ENCODE measurements at places on chromosomes 5 and 9.

DNA sequence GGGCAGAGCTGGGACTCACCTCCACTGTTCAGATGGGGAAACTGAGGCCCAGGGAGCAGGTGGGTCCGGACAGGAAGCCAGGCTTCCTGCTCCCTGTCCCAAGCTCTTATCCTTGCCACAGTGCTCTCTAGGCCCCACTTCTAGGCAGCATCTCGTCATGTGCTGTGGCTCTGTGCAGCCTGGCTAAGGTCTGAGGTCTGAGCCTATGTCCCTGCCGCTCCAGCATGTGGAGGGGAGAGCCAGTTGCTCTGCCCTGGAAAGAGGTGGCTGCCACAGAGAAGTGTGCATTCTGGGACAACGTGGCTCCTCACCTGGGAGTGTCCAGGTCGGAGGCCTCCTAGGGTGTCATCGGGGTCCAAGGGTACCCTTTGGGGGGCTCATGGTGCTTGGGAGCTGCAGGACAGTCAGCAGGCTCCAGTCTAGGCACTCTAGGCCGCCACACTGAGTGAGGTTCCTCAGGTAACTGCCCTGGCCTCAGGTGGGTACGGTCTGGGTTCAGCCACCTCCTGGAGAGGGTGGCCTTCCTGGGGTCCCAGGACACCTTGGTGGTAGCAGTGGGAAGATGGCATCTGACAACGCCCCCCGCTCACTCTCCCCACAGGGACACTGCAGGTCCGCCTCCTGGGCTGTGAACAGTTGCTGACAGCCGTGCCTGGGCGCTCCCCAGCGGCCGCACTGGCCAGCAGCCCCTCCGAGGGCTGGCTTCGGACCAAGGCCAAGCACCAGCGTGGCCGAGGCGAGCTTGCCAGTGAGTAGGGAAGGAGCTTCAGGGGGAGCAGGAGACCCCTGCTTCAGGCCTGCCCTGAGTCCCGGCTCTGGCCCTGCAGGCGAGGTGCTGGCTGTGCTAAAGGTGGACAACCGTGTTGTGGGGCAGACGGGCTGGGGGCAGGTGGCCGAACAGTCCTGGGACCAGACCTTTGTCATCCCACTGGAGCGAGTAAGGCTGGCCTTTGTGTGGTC, 10.4 kb downstream of the PKN3 start:
- peak; percentile 1 for DNase-seq

GRCh38 chr9:126391713-126392661, 65.4 kb downstream of the MVB12B start:
- DNase-seq = no peak

- peak; percentile 7 for DNase-seq
These were observed 297.1 kb downstream of the KCTD16 start for GRCh38 chr5:144467792-144468191.

DNA sequence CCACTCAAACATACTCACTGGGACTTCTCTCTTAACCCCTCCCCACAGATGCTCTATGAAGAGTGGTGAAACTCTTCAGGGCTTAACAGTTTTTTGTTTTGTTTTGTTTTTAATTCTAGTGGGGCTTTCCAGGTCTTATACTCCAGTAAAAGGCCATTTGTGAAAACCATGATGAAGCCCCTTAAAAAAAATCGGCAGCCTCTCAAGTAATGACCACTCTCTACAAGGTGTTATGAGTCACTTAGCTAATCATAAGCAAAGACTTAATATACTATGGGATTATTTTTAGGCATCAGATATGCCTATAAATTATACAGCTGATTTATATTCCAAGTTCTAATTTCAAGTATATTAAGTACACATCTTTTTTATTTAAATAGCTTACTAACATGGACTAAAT, 607.9 kb downstream of the RAB3C start:
- DNase-seq = no peak

GRCh38 chr9:27487927-27488326, 36.2 kb upstream of the IFNK start:
- DNase-seq = no peak

GRCh38 chr9:74025402-74025925, 471.7 kb upstream of the RORB start:
- no peak for DNase-seq

- no peak for DNase-seq
These were observed 21.4 kb downstream of the SPINK1 start for GRCh38 chr5:147809830-147810666.

DNA sequence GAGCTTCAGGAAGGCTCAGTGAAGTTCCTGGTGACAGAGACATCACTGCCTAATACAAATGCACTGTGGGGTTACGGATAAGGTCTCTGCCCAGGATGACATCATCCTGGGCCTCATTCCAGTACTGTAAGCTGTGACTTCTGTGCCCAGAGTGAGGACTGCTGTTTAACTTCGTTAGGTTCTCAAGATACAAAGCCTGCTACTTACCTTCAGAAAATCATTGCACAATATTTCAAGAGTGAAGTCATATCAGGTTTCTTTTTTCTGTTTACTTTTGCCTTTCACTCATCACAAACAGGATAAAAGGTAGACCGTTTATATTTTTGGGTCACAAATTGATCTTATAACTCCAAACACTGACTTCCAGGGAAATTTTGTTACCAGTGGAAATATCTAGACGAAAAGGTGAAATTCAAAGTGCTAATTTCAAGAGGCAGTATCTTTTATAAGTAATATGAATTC, 241.2 kb downstream of the PIK3R1 start:
- DNase-seq = peak; percentile 45

DNA sequence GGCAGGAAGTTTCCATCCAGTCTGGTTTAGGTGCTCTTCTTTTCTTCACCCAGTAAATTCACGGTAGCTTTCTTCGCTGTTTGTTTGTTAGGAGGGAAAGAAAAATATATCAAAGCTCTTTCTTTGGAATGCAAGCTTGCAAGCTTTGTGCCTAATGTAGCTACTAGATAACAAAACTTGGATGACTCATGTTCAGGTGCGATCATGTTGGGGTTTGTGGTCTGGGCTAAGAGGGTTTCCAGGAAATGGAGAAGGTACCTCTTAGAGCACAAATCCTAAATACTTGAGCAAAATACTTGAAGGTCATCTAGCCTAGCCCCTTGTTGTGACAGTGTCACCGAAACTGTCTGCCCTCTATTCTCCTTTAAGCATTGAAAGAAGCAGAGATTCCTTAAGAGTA, 17.7 kb downstream of the SRP19 start:
- DNase-seq = no peak

DNA sequence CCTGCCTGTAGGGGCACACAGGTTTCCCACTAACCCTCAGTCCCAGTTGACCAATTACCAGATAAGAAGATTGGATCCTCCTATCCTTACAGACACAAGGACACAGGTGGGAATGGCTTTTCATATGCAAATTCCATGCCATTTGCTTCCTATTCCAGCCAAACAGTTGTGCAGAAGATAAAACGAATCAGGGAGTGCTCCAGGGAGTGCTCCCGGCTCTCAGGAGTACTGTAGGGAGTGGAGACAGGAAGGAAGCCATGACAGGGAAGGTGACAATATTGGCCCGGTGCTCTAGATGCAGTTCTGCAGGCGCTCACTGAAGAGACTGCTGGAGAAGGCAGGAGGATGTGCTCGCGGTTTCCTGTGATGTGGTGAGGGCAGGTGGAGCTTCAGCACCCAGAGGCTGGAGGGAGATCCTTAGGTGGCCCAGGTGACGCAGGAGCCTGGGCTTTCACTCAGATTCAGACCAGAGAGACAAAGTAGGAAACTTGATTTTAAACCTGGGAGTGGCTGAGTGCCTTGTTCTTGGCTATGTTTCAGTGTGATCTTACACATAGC, 260.0 kb downstream of the AUH start:
- peak; percentile 49 for DNase-seq

- no peak for DNase-seq
These were observed 31.2 kb upstream of the LAMC3 start for GRCh38 chr9:130977811-130978221.

GRCh38 chr5:72291601-72292000, 28.4 kb downstream of the MRPS27 start:
- no peak for DNase-seq

- no peak for DNase-seq
These were observed 6.4 kb downstream of the TNFSF15 start for GRCh38 chr9:114799441-114799840.

GRCh38 chr9:134375430-134376385, 49.5 kb downstream of the RXRA start:
- DNase-seq = no peak

GRCh38 chr9:112218908-112219307, 43.8 kb upstream of the SUSD1 start:
- DNase-seq = no peak

DNA sequence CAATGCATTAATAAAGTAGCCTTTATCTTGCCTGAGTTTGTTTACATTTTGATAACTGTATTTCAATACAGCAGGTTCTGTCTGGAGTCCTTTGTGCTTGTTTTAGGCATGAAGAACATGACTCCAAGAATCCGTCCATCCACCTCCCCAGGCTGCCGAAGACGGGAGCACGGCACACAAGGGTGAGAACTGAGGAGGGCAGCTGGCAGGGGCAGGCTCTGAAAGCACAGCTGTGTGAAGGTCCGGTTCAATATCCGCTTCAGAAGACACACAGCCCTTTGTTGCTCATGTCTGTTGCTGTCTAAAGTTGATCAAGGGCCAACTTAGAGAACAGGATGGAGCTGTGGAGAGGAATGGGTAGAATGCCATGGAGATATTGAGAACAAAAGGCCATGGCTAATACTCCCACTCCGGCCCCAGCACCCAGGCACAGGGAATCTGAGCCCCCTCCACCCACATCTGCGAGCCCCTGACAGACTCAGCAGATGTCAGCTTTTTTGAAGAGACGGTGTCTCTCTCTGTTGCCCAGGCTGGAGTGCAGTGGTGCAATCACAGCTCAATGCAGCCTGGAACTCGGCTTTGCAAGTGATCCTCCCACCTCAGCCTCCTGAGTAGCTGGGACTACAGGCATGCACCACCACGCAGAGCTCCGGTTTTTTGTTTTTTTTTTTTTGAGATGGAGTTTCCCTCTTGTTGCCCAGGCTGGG, 58.5 kb upstream of the GNE start:
- peak; percentile 43 for DNase-seq

DNA sequence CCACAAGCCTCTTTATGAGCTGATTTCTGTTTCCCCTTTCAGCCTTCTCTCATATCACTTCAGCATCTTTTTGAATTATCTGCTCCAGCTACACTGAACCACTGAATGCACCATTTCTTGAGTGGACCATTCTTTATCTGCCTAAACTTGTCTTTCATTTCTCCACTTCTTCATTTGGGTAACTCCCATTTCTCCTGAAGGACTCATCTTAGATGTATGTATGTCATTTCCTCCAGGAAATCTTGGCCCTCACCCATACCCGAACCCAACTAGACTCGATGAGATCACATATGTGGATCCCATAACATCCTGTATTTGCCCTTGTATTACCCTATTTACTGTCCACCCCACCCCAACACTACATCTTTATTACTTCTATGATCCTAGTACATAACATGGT, 249.8 kb downstream of the KIF4B start:
- no peak for DNase-seq
